ENCODE measurements at places on chromosomes 5 and 9.

DNA sequence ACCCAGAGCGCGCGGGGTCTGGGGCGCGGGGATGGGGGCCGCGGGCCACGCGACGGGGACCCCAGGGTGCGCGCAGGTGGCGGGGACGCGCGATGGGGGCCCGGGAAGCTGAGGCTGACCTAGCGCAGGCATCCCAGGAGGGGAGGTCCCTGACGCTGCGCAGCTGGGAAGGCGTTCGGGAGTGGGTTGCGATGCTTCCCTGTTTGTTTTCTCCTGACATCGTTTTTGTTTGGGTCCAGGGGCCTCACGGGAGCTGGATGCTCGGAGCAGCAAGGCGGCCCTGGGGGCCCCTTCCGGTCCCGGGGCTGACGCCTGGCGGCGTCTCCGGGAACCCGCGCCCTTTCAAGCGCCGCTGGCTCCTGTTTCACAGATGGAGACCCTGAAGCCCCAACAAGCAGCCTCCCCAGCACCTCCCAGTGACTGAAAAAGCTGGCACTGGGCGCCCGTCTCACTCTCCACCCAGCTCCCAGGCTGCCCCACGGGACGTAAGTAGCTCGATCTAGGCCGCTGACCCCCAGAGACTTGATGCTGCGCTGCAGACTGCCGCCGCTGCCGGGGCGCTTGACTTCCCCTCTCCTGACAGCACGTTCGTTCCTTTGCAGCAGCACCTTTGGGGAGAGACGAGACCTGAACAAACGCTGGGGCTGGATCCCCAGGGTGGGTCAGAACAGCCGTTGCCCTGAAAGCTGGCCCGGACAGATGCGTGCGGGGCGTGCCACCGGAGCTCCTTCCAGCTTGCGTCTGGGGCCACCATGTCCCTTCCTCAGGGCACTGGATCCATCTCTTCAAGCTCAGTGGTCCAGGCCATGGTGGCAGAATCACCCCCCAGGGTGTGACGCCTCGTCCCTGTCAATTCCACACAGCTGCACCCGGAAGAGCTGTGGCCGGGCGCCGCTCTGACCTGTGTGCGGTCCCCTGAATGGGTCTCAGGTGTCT is 593 bp downstream of the BRD3OS start:
- no peak for DNase-seq

DNA sequence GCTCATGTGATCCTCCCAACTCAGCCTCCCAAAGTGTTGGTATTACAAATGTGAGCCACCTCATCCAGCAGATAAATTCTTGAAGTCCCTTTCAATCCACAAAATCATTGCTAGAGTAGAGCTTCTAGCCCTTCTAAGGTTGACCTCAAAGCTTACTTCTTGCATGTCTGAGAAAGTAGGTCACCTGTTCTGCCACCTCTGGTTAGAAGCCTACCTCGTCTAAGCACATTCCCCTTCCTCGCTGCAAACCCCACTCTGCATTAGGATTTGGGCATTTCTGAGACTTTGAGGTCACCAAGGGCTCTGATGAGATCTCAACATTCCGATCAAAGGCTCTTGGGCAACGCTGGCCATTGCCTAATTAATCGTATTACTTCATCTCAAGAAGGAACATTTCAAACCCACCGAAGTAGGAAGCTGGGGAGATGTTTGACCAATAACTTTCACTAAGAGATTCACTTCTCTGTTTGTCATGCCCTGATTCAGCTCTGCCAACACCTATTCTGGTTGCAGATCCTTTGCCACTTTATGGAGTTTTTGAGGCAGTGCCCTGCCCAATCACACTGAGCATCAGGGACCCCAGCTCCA is 8.6 kb downstream of the ADAM19 start:
- no peak for DNase-seq

- no peak for DNase-seq
Observed at GRCh38 chr5:179801304-179802206, 5.1 kb downstream of the MGAT4B start.

DNA sequence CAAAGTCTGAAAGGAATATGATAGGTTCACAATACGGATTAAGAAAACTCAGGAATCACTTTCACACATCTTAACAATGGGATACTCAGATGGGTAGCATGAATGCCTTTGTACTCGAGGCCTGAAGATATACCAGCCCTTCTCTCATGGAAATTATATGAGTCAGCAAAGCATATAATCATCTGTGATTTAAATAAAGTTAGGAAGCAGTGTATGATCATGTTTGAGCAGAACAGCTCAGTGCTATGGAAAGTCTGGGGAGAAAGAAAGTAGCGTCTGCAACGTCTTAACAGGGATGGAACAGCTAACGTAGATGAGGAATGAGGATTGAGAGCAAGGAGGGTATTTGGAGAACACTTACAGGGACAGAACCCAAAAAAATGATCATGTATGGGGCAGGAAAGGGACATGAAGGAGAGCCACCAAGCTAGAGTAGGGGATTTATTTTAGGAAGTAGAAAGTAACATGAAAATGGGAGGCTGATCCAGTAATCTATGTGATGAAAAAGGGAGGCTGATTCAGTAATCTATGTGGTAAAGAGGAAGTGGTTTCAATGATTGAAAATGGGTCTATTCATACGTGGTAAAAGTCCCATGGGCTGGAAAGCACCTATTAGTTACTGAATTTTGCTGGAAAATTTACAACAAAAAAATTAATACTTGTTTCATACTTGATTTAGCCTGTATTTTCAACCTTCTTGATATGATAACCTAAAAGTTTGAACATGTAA is 85.9 kb downstream of the GNA14 start:
- no peak for DNase-seq

DNA sequence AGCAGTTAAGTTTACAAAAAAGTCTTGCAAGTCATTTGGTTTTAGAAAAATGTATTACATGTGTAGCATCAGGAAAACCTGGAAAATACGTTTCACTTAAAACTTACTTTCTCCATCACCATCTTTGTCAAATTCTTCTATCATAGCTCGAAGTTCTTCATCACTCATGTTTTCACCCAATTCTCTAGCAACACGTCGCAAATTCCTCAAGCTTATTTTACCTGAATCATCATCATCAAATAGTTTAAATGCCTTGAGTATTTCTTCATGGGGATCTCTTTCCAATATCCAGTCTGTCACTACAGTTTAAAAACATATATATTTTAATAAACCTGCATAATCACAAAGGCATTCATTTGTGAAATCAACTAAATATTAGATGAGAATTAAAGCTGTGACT is 10.3 kb downstream of the CETN3 start:
- DNase-seq = no peak

DNA sequence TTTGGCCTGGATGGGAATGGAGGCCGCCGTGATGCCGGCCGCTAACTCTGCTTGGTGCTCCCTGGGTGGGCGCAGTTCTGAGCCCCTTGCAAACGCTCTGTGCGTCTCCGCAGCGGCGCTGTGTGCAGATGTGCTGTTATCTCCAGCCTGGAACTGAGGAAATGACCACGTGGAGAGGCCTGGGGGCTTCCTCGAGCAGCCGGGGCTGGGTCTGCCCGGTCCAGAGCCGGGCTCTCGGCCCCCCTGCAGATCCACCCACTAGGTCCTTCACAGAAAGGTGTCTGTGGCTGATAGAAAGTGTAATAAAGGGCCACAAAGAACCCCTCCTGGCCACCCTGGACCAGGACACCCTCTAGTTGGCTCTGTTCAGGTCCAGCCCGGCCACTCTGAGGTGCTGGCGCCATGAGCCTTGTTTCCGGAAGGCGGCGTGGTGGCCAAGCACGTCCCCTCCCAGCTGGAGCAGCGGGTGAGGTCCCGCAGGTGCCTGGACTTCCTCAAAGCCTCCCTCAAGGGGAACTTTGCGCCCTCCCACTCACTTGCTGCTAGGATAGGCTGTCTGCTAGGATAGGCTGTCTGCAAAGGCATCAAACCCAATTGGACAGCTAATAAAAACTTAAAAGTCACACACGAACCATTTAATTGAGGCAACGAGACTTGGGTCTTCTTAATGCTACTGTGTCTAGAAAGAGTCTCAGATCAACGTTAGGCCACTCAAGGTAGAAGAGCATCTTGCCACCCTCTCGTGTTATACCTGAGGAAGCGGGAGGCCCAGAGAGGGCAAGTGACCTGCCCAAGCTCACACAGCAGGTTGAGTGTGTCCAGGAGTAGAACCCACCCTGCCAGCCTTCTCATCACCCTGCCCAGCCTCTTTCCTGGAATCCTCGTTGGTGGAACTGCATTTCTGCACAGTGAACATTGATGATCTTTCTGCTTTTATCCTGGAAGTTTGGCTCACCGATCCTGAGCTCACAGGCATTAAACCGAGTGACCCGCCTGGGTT is 109.3 kb upstream of the FCN2 start:
- DNase-seq = no peak

- no peak for DNase-seq
Observed at GRCh38 chr5:171309276-171310211, 496 bp downstream of the TLX3 start.

DNA sequence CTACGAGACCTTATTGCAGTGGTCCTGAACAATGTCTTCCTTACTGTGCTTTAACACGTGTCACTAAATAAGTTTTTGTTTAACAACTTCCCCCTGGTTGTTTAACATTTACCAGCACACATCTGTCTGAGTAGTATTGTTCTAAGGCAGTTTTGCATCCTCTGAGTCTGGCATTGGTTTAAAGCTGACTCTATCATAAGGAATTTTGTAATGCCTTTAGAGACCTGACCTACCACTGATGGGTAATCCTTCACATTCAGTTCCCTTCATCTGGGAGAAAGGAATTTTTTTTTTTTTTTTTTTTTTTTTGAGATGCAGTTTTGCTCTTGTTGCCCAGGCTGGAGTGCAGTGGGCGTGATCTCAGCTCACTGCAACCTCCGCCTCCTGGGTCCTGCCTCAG is 20.0 kb upstream of the PCAT7 start:
- DNase-seq = no peak

DNA sequence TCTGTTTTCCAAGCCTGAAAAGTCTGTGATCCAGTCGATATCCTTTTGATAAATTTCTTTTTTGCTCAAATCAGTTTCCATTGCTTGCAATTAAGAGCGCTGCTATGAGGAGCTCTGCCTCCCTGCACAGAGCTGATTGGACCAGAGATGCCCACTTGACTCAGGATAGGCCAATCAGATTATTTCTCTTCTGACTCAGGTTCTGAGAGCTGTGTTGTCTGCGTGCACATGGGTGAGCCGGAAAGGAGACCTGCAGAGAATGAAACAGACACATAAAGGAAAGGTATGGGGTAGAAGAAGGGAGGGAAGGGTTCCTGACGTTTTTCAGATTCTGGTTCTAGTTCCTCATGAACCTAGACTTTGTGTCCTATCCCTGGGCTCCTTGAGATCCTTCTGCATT is 15.8 kb upstream of the FABP6 start:
- no peak for DNase-seq

DNA sequence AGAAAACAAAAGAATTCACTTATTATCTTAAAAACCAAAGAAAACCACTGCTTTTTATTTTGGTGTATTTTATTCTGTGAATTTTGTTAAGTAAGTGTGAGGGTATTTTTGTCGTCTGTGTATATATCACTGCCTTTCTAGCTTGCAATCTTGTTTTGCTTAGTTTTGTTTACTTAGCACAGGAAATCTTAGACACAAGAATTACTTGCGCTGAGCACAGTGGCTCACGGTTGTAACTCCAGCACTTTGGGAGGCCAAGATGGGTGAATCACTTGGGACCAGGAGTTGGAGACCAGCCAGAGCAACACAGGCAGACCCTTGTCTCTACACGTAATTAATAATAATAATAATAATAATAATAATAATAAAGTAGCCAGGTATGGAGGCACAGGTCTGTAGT is 230.3 kb downstream of the PAPPA start:
- DNase-seq = no peak

DNA sequence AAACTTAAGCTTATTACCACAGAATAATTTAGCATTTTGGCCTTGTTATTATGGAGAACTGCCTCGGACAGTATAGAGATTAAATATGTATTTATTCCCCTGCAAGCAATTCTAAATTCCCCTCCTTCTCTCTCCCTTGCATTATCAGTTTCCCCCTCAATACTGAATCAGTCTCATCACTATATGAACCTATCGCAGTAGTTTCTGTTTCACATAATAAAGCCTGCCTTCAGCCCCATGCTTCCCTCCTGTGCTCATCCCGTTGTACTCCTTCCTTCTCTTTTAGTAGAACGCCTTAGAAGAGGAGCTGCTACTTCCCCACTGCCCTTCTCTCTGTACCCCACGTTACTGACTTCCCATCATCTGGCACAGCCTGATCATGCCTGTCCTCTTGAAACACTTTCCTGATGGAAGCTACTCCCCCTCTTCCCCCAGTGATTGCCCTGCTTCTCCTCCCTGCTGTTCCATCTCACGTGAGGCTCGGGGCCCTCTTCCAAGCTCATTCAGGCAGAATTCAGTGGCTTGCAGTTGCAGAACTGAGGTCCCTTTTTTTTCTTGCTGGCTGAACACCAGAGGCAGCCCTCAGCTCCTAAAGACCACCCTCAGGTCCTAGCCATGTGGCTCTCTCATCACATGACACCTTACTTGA is 93.4 kb downstream of the PPIC start:
- no peak for DNase-seq

DNA sequence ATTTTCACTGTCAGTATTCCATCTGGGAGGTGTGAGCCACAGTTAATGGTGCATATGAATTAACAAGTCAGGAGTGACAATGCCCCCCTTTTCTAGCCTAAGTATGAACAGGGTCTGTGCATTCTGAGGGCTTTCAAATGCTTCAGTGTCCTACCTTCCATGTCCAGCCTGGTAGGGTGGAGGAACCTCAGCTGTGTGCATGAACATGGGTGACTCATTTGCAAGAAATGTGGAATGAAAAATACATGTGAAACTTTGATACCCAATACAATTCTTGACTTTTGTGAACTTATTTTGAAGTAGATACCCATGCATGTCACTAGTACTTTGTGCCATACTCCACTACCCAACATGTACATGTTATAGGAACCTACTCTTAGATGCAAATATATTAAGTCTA is 375.8 kb downstream of the SEMA5A start:
- DNase-seq = no peak

- DNase-seq = no peak
Observed at GRCh38 chr5:151106043-151106442, 25.2 kb upstream of the TNIP1 start.

GRCh38 chr5:54519509-54519876 is 1.9 kb downstream of the SNX18 start:
- DNase-seq = no peak

DNA sequence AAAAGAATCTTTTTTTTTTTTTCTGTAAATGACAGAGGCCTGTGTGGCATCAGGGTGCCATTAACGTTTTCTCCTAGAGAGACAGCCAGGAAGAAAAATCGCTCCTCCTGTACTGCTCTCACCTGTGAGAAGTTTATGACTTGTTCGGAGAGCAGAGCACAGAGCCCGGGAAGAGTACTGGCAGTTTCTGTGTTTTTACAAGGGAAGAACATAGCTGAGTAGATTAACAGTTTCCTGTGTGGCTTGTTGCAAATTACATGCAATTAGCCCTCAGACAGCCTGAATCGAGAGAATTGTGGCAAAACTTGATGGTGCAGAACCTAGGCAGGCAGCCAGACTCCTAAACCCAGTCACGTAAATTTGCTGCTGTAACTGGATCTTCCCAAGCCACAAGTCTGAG is 32.1 kb downstream of the PRKACG start:
- no peak for DNase-seq

Measured in DMS 273 treated with DMSO at 0.1 percent for 48 hours (cell line).